AG08395 (cell line): ENCODE measurements at places on chromosomes 6 and 20.

GRCh38 chr20:38198238-38198861 is 33.3 kb upstream of the TGM2 start:
- DNase-seq: peak; percentile 27

- no peak for DNase-seq
These were observed 115.4 kb downstream of the FRK start for GRCh38 chr6:115945306-115945705.

- DNase-seq: no peak
These were observed 93.5 kb downstream of the MAP3K7 start for GRCh38 chr6:90493332-90493731.

GRCh38 chr6:97669191-97670031 is 386.4 kb upstream of the MMS22L start:
- DNase-seq: peak; percentile 23

GRCh38 chr6:42781546-42781795 is 381 bp upstream of the BICRAL start:
- DNase-seq: no peak

DNA sequence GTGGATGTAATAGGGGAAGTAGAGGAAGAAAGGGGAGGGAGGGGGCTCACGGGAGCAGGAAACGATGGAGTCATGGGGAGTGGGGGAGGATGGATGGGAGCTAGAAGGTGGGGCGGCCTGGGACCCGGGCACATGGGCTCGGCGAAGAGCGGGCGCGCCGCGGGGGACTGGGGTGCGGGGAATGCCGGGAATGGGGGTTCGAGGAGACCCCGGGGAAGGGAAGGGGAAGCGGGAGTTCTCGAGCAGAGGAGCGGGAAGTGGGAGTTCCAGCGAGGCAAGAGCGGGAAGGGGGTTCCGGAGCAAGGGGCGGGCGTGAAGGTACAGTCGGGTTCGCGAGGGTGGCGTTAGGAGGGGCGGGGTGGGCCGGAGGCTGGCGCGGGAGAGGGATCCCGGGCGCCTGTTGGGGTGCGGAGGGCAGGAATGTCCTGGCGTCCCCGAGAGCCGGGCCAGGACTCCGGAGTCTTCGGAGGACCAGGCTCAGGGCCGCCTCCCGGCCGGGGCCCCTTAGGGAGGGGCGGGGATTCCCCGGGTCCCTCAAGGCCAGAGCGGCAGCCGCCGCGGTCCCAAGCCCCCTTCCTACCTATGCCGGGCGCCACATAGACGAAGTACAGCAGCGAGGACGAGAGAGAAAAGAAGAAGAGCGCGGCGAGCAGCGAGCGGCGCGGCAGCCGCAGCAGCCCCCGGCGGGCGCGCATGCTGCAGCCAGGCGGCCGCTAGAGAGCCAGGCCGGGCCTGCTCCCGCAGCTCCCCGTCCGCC is 504 bp downstream of the B4GALT5 start:
- DNase-seq: peak; percentile 29

DNA sequence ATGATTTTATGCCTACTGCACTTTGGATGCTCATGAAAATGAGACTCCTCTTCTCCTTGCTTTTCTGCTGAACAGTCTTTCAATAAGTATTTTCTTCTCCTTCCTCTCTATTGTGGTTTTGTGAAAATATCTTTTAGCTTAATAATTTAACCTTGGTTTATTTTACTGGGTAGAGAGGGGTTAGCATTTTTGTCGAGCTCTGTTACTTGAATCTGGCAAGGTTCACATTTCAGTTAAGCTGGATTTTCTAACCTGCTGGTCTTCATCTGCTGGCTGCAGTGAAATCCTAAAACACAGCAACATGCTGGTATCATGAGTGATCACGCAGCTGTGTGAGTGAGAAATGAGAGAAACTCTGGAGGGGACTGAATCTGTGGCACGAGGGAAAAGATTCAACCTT is 222.7 kb upstream of the NOX3 start:
- DNase-seq: no peak
